Subcutaneous preadipocyte (primary cell): ENCODE measurements at places on chromosomes 1 and 21. TPM values are rescaled to one million over a fixed set of nuclear protein-coding genes. Genes with fewer than 3 reads are reported as not detected.

MRPS6 gene
- 19.5 and 29.1 TPM in 2 replicates for total RNA-seq

LCE1B gene
- not detected in 2 replicates for total RNA-seq

CCDC190 gene
- total RNA-seq = not detected in 2 replicates

LCE4A gene
- total RNA-seq = not detected in 2 replicates

F5 gene
- total RNA-seq = under 0.01 TPM in 1 of 2 replicates, not detected in the other

CDA gene
- 2.0 and 2.6 TPM in 2 replicates for total RNA-seq

PLXNA2 gene
- 0.73 and 5.5 TPM in 2 replicates for total RNA-seq

TOR3A gene
- 26.1 and 30.1 TPM in 2 replicates for total RNA-seq

RAB7B gene
- total RNA-seq = 8.2 and 9.9 TPM in 2 replicates

KIAA1614 gene
- 4.5 and 10.3 TPM in 2 replicates for total RNA-seq

RNU1-3 gene
- total RNA-seq = under 0.01 TPM in 2 replicates

AMPD1 gene
- not detected in 2 replicates for total RNA-seq

PLD5 gene
- not detected in 2 replicates for total RNA-seq

ADAMTS4 gene
- total RNA-seq = 1.8 and 2.9 TPM in 2 replicates

THAP3 gene
- 16.0 and 19.5 TPM in 2 replicates for total RNA-seq

IL19 gene
- total RNA-seq = not detected in 2 replicates

C8B gene
- not detected in 2 replicates for total RNA-seq

CD247 gene
- not detected in 2 replicates for total RNA-seq

EXTL1 gene
- total RNA-seq = under 0.01 TPM in 2 replicates

ACTL8 gene
- 0.20 and 0.37 TPM in 2 replicates for total RNA-seq

PRELP gene
- total RNA-seq = under 0.01 and 0.37 TPM in 2 replicates

DIO1 gene
- total RNA-seq = not detected in 2 replicates

VAMP4 gene
- 6.6 and 7.6 TPM in 2 replicates for total RNA-seq

CELSR2 gene
- total RNA-seq = under 0.01 TPM in 2 replicates

TNFSF4 gene
- 0.73 and 1.8 TPM in 2 replicates for total RNA-seq

ARHGAP30 gene
- not detected in 2 replicates for total RNA-seq

KRTAP10-1 gene
- total RNA-seq = not detected in 2 replicates

RABGAP1L gene
- total RNA-seq = 29.4 and 32.5 TPM in 2 replicates

CCDC24 gene
- total RNA-seq = 2.5 and 2.9 TPM in 2 replicates

DUSP23 gene
- 15.2 and 33.1 TPM in 2 replicates for total RNA-seq
